ENCODE measurements at places on chromosomes 5 and 9.
A peak's percentile ranks its signal among the peaks of the same experiment; 100 is the strongest.

DNA sequence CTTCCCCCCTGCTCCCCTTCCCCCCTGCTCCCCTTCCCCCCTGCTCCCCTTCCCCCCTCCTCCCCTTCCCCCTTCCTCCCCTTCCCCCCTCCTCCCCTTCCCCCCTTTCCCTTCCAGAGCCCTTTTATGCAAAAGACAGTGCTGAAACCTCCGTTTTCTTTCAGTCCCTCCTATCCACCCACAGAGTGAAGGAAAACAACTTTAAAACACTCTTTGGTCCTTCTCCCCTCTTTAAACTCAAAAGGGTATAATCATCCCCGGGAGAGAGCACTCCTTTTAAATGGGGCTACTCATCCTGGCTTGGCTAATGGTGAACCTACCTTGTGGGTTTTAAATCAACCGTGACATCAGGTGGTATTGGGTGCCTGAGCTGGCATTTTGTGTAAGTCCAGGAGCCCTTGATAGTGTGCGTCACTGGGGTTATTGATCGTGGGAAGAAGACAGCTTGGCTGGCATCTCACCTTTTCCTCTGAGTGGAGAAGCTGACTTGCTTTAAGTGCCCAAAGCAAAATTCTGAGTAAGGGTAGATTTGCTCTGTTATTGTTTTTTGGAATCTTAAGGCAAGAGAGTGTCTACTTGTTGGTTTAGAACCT lies 2.7 kb downstream of the LARP1 start:
- DNase-seq = no peak

DNA sequence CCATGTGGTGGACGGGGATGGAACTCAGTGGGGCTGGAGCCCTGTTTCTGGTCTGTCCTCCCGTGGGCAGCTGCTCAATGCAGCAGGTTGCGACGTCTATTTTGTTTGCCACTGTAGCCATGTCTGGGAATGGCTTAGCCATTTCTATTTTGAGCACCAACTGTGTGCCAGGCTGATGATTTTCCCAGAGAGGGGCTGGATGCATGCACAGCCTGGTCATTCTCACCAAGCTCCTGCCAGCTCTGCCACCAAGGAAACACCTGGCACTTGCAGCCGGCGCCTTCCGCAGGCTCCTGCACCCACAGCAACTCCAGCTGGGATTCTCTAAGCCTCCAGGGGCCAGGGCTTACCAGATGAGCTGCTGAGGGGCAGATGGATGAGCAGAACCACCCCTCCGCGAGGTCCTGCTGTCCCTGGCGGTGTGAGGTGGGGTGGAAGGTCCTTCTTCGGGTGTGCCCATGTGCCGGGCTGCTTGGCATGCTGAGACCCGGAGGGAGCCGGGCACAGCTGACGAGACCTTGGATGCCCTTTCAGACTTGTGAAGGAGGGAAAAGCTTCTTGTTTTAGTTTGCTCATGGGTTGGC lies 151.2 kb downstream of the RXRA start:
- no peak for DNase-seq

GRCh38 chr5:188488-189481 lies 2.5 kb upstream of the LRRC14B start:
- DNase-seq = peak; percentile 89

GRCh38 chr5:18050776-18051175 lies 416.5 kb downstream of the TAF11L14 start:
- DNase-seq = no peak

DNA sequence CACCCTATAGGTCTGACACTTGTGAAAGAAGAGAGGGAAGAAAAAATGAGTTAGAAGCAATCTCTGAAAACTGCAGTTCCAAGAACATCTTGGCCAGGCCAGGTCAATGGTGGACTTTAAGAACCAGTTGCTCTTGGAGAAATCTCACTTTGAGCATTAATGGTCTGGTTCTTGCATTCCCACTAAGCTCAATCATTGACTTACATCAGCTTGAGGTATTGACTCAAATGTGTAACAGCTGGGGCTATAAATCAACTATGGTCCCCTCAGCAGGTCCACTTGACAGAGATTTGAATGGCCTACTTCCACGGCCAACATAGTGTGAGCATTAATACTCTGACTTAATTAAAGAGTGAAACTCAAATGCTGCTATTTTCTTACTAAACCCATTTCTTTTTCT lies 357.8 kb upstream of the RGMB start:
- DNase-seq = no peak

- no peak for DNase-seq
Measured at GRCh38 chr9:5321058-5321457, 16.5 kb upstream of the RLN2 start.

GRCh38 chr5:30347858-30348257 lies 845.6 kb upstream of the CDH6 start:
- no peak for DNase-seq

DNA sequence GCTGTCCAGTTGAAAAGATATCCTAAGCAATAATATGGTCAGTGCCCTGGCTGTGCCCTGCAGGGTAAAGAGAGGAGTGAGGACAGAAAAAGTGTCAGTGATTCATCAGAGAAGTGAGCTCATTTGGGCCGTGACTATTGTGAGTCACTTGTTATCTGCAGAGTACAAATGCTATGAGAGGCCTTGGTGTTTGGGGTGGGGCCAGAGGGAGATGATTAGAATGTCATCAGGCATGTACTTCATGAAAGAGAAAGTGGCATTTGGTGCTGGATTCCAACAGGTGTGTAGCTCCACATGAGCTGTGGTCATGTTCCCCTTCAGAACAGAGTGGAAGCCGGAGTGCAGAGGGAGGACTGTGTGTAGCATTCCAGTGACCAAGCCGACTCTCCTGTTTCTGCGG lies 174.1 kb downstream of the KDM4C start:
- peak; percentile 82 for DNase-seq

DNA sequence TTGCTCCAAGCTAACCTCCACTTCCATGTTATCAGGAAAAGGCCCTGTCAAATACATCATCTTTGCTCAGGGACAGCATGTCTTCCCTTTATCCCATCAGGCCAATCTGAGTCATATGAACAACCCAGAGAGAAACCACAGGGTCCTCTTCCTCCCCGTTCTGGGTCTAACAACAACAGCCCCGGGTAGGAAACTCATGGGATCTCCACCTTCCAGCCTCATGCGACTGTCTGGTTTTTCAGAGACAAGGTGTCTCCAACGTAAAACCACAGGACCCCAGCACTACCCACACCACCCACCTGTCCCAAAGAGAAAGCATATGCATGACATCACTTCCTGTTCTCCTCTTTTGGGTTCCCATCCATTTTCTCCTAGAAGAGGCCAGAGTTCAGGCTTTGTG lies 217.9 kb downstream of the ENC1 start:
- no peak for DNase-seq

DNA sequence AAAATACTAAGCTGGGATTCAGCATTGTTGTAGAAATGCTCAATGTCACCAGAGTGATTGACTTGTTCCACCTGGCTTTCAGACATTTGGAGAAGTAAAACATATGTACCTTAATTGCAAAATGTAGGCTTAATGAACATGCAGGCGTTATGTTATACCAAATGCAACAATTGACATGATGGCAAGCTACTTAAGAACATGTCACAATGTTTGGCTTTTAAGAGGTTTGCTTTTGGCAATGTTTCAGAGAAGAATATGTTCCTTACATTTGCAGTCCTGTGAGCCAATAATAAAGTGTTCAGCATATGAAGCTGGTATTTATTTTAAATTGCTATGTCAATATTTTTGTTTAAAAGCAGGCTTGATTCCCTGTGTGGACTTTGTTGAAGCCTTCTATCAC lies 111.7 kb upstream of the NUDT12 start:
- no peak for DNase-seq

GRCh38 chr5:127076315-127077129 lies 3.2 kb upstream of the C5orf63 start:
- peak; percentile 27 for DNase-seq

DNA sequence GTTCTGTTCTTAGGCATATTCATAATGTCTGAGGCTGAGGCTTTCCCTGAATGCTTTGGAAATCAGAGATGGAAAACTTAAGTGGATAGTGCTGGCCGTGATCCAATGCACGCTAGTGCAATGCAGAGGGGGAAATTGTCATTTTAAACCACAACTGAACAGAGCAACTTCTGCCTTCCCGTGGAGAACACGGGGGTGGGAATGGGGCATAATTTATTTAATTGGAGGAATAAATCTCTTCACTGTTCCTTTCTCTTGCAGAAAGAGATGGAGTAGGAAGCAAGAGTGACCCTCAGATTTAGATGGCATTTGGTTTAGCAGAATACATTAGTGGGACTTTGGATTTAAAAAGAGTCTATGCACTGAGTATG lies 22.9 kb upstream of the NREP start:
- no peak for DNase-seq

DNA sequence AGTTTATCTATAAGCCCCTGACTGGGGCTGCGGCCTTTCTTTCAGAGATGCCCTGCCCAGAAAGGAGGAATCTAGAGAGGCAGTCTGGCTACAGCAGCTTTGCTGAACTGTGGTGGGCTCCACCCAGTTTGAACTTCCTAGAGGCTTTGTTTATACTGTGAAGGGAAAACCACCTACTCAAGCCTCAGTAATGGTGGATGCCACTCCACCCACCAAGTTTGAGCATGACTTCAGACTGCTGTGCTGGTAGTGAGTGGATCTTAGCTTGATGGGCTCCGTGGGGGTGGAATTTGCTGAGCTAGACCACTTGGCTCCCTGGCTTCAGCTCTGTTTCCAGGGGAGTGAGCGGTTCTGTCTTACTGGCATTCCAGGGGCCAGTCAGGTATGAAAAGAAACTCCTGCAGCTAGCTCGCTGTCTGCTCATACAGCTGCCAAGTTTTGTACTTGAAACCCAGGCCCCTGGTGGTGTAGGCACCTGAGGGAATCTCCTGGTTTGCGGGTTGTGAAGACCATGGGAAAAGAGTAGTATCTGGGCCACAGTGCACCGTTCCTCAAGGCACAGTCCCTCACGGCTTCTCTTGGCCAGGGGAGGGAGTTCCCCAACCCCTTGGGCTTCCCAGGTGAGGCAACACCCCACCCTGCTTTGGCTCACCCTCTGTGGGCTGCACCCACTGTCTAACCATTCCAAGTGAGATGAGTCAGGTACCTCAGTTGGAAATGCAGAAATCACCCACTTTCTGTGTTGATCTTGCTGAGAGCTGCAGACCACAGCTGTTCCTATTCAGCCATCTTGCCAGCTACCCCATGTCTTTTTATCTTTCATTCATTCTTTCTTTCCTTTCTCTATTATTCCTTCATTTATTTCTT lies 211.8 kb upstream of the C9orf72 start:
- no peak for DNase-seq

DNA sequence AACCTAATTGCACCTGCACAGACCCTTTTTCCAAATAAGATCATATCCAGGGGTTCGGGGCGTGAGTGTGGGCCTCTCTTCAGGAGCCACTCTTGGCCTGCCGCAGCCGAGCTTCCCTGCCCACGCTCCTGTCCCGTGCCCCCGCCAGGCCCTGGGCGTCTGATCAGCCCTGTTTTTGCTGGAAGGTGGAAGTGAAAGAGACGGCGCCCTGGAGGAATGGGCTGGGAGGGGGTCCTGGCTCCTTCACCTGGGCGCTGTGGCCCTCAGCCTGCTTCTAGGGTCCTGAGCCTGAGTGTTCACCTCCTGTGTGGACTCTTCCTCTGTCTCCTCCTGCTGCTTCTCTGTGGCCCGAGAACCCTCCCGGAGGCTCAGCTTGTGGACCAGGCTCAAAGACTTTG lies 11.2 kb upstream of the COL5A1 start:
- no peak for DNase-seq

DNA sequence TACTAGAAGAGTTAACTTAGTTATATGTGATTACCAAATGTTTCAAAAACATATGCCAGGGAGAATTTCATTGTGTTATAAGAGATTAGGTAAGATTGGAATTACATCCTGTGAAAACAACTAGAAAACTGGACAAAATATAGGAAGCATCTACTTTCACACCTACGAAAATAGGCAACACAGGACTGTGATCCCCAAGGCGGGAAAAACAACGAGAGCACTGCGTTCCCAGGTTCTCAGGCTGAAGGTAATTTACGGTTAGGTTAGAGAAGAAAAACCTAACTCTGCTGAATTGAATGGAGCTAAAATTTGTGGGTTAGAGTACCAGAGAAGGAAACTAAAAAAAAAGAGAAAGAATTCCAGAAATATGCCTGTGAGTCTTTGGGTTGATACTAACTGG lies 28.4 kb downstream of the ACOT12 start:
- DNase-seq = no peak

DNA sequence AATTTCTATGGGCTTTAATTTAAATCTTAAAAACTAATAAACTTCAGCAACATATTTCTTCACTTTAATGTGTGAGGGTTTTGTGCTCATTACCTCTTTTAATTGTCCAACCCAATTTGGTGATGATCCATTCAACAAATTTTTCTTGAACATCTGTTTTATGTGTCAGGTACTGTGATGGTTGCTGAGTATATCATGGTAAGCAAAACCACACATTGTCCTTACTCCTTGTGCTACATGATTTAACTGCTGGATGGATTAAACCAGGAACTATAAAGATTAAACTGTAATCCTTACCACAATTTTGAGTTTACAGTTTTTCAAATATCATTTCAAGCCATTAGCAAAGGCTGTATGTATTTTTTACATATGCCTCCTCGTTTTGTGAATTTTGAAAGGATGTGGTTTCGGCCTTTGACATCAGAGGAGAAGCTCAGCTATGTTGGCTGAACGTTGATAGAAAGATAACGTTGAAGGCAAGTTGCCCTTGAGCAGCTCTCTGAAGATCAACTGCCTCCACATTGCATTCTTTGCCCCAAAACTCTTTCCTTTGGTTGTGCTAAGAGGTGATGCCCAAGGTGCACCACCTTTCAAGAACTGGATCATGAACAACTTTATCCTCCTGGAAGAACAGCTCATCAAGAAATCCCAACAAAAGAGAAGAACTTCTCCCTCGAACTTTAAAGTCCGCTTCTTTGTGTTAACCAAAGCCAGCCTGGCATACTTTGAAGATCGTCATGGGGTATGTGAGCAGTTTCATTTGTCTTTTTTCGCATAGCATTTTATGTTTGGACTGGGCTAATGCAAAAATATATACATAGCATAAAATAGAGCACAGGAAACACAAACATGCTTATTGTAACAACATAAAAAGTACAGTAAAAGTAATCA lies at the start of gene ITK:
Gene ITK, plus strand, starts transcription at position 467 of the 891 bp plus-strand sequence. Its CDS starts 138 bp downstream, at position 605.
- no peak for DNase-seq

DNA sequence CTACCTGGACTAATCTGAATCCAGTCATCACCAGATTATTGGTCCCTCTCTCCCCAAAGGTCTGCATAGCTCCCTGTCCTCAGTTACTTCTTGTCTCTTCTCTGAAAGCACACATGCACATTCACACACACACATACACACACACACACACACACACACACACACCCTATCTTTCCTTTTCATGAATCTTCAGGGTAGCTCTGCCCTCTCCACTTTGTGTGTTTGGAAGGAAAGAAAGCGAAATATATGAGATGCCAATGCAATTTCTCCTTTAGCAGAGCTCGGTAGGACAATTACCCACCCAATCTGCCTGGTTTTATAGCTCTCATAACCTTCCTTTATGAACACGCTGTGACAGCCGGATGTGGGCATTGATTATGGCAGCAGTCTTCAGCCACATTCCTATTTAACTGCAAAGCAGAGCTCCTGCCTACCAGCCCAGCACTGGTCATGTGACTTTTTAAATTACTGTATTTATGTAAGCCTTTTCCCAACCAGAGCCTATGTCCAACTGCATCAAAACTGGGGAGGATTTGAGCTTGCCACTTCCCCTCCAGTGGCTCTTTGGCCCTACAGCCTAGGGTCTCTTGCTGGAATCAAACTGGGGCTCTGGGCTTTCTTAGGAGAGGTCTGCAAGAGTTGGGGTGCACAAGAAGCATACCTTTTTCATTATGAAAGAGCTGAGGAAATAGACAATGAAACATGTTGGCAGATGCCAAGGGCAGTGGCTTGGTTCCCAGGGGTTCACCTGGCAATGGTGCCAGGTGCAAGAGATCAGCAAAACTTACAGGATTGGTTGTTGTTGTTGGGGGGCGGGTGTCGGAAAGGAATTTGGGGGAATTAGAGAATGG lies 20.8 kb upstream of the MATR3 start:
- peak; percentile 75 for DNase-seq

All from LoVo (cell line).